ENCODE measurements at places on chromosomes 4 and X. TPM values are rescaled to one million over a fixed set of nuclear protein-coding genes. Genes with fewer than 3 reads are reported as not detected.
A peak's percentile ranks its signal among the peaks of the same experiment; 100 is the strongest.

PGRMC1 gene
- 22.9 TPM for total RNA-seq

- DNase-seq = no peak
Observed at GRCh38 chr4:26076000-26076587, 162.1 kb downstream of the SMIM20 start.

GAGE12C gene
- not detected for total RNA-seq

CRLF2 gene
- 0.80 TPM for total RNA-seq

NFKB1 gene
- 47.8 TPM for total RNA-seq

UGT2B17 gene
- not detected for total RNA-seq

ALPK1 gene
- 73.0 TPM for total RNA-seq

DCAF16 gene
- 115 TPM for total RNA-seq

- no peak for DNase-seq
Observed at GRCh38 chrX:16258882-16259281, 91.6 kb downstream of the MAGEB17 start.

GRCh38 chr4:159220353-159220752 is 117.5 kb downstream of the RAPGEF2 start:
- no peak for DNase-seq

DNA sequence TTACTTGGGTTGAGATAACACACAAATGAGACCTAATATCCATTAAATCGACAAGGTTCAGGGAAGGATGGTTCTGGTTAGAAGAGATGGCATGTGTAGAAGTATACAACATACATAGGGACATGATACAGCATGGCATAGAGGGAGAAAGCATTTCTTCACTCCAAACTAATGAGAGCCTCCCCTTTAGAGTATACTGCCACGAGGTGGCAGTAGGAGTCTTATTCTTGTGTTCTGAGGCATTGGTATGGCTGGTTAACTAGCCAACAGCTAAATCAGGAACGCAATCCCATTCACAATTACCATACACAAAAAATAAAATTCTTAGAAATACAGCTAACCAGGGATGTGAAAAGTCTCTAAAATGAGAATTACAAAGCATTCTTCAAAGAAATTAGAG is 29.1 kb upstream of the TRO start:
- DNase-seq = peak; percentile 34

DOK7 gene
- total RNA-seq = 1.3 TPM

- no peak for DNase-seq
Observed at GRCh38 chrX:84108584-84108983, 79.4 kb downstream of the RPS6KA6 start.

DNA sequence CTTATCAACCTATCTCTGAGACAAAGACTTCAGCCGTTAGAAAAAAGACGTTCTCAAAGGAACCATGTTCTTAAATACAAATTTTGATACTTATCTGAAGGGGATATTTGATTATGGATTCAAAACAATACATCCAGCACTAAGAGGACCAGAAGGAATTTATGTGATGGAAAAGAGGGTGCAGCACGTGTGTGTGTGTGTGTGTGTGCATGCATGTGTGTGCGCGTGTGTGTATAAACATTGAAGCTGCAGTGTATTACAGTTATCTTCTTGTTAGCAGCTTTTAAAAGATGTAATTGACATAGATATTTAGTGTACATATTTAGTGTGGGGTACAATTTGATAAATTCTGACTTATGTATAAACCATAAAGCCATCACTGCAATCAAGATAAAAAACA is 44.9 kb downstream of the ANK2 start:
- no peak for DNase-seq

DNA sequence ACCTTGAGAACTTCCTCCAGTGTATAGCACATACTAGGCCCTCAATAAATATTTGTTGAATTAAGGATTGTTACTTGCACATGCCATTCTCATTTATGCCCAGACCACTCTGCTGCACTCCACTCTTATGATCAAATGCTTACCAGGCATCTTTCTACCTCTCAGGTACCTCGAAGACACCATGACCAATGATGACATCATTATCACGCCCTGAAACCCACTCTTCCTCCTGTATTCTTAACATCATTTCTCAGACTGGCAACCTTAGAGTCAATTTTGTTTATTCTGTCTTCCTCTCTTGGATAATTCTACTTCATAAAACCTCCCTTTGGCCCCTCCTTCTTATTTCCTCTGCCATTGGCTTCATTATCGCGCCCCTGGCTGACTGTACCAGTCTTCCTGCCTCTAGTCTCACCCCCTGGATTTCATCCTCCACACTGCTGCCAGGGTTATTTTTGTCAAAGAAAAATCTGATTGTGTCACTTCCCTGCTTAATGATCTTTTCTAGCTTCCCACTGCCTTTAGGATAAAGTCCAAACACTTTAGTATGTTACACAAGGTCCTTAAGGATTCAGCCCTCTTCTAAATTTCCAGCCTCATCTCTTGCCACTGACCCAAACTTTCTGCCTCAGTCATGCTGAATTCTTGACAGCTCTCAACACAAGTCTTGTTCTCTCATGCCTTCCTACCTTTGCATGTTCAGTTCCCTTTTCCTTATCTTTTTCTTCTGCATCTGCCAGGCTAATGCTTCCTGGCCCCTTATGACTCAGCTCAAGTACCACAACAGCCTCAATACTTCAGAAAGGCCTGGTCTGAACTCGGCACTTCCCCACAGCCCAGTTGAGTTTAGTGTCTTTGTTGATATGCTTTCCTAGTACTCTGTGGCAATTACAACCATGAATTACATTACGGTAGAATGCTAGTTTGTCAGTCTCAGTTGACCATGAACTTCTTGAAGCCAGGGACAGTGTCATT is 45.8 kb downstream of the HDAC8 start:
- no peak for DNase-seq

EDA2R gene
- 4.8 TPM for total RNA-seq

- no peak for DNase-seq
Observed at GRCh38 chrX:153744210-153745066, 19.6 kb upstream of the PLXNB3 start.

DNA sequence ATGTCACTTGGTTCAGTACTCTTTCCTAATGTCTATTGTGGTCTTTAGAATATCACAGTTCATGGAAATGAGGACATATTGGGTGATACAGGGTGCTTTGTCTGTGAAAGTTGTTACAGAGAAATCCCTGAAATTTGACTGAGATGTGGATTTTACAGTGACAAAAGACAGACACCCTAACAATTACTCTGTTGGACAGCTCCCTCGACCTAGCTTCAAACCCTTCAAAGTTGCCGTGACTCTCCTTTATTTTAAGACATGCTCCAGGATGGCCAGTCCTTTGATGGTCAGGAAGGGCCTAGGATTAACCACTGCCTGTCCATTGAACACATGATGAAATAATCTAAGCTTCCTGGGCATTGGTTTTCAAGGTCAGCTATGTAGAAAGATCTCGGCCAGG is 4.0 kb downstream of the DCX start:
- no peak for DNase-seq

DNA sequence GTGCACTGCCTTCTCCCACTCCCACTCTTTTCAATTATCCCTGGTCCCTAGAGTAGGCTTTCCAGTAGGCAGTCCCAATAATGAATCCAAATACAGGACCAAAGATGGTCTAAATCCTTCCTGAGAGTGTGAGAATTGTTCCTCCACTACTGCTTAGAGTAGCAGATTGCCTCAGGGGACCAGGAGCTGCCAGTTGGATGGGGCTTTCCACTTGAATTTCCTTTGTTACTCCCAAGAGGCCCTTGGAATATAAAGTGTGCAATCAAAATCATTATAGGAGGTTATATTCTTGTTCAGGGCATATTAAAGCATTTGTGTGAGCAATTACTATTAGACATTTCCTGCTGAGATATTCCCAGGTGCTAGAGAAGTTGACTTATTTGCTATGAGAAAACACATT is 156.6 kb upstream of the TLL1 start:
- DNase-seq = no peak

DNA sequence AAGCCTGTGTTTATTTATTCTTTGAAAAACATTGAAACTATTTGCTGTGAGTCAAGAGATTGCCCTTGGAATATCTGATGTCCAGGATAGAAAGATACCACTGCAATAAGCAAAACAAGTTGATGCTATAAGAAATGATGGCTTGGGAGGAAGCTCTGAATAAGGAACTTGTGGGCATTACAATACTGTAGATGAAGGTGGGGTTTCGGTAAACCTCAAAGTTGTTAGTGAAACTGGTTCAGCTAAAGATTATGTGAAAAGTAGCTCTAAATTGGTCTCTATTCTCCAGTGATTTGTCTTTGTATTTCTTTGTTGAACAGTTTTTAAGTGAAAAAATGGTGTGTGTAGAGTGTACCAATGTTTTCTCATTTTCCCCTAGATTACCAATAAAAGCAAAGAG is 128.7 kb downstream of the AKAP4 start:
- no peak for DNase-seq

GRCh38 chr4:53651156-53651735 is 60.0 kb upstream of the LNX1 start:
- DNase-seq = no peak

NWD2 gene
- not detected for total RNA-seq

All from OCI-LY7 (cell line).